ENCODE measurements at places on chromosomes 1 and 21. TPM values are rescaled to one million over a fixed set of nuclear protein-coding genes. Genes with fewer than 3 reads are reported as not detected.

KCND3 gene
- total RNA-seq, result 19.7 TPM

GRCh38 chr1:41626146-41626545 is 141.7 kb upstream of the EDN2 start:
- DNase-seq, result no peak

DNA sequence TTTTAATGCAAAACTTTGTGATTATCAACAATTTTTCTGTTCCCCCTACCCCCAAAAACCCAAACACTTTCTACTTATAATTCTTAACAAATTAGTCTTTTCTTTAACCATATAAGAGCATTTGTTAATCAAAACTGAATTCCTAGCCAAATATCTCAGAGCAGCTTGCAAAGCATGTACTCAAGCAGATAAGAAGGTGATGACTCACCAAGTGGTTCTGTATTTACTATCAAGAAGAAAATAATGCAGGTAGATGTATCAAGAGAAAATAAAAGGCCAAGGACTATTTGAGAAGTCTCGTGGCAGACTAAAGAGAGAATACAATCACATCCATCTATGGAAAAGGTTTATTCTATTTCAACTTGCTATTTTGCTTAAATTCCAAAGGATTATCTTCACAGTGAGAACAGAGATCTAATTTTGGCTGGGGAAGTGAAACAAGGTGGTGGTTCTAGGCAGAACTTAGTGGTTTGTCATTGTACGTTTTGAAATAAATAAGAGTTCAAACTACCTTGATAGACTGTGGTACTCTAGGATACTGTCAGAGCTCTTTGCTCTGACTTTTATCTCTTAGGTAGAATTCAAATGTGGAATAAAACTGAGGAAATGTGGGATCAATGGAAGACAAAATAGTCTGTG is 94.7 kb upstream of the NRIP1 start:
- no peak for DNase-seq

- peak; percentile 83 for DNase-seq
These were observed 898 bp upstream of the TMEM200B start for GRCh38 chr1:29124366-29125236.

- DNase-seq, result no peak
These were observed 6.4 kb upstream of the TMCO2 start for GRCh38 chr1:40241362-40241761.

DNA sequence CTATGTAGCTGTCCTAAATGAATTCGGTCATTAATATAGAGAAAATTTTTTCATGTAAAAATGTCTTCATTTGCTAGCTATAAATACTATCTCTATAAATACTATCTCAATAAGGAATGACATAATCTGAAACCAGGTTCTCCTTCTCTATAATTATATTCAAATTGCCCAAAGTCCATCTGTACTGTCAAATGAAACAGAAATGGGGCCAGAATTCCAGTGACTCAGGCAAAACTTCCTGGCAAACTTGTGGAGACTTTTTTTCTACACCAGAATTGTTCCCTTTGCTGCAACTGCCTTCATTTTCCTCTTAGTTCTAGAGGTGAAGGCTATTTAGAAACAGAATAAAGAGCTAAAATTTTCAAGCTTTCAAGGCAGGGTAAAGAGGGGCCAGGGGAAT is 152.5 kb downstream of the KCNH1 start:
- no peak for DNase-seq

- DNase-seq, result no peak
These were observed 270.6 kb upstream of the ZRANB2 start for GRCh38 chr1:71351438-71351837.

DNA sequence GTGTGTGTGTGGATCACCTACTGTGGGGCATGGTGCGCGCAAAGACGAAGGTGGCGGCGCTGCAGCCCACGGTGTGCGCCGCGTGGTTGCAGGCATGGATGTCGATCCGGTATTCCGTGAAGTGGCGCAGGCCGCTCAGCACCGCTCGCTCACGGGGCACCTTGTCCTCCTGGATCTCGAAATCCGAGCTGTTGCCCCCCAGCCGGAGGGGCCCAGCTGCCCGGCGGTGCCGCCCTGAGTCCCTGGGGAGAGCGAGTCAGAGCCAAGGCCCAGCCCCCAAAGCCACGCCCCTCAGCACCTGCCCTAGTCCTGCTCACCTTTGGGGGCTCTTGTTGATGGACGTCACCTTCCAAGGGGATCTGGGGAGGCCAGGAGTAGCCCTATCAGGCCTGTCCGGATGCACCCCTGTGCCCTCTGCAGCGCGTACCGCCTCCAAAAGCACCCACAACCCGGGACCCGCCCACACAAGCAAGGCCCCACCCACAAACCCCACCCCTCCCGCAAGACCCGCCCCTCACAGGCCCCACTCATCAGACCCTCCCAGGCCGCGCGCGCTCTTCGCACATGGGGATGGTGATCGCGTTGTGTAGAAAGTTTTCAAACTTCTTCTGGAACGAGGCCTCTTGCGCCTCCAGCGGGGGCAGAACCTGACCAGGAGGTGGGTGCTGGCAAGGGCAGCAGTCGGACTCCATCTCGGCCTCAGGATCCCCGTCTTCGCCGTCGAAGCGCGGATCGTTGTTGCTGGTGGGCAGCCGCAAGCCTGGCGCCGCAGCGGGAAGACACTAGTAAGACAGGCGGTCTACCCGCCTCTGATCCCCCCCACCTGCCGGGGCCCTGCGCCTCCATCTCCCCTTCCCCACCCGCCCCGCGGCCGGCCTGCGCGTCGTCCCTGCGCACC is 13.6 kb downstream of the INSRR start:
- DNase-seq, result no peak

- peak; percentile 31 for DNase-seq
These were observed 92.1 kb downstream of the OBSCN start for GRCh38 chr1:228299901-228300300.

GRCh38 chr1:94947437-94947836 is 20.5 kb upstream of the CNN3 start:
- no peak for DNase-seq

Data from Right ventricle myocardium superior (tissue), 1 donor.